ENCODE measurements at places on chromosomes 11 and 22. TPM values are rescaled to one million over a fixed set of nuclear protein-coding genes. Genes with fewer than 3 reads are reported as not detected.

FOSL1 gene
- 9.8 TPM for total RNA-seq

GSTT2B gene
- 1.3 TPM for total RNA-seq

SMC1B gene
- total RNA-seq: not detected

CLDN5 gene
- 0.86 TPM for total RNA-seq

FAM83F gene
- total RNA-seq: under 0.01 TPM

Measured in smooth muscle cell of the pulmonary artery (primary cell).